ENCODE measurements at places on chromosomes 4 and X. TPM values are rescaled to one million over a fixed set of nuclear protein-coding genes. Genes with fewer than 3 reads are reported as not detected.

GRCh38 chr4:82561786-82562563 is at the start of gene TMEM150C:
TSS of gene TMEM150C (minus strand) at chr4:82561988. CDS start at chr4:82504657, 57,331 bp downstream.
- peak; percentile 81 for DNase-seq

DNA sequence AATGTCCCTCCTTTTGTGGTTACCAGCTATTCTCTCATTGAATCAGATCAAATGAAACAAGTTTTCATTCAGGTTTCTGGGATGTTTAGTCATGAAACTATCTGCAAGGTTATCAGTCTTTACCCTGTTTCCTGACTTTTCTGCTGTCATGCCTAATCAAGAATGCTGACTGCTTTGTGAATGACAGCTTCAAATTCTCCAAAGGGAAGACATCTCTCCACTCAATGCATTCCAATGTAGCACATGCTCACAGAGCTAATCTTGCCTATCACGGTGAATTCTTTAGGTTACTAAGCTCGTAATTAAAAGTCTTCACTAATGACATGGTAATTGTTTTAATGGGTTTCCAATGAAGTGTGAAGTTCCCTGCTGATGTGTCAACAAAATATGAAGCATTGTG is 1068.5 kb downstream of the PCDH7 start:
- no peak for DNase-seq

GRCh38 chrX:154014429-154015380 is 5.0 kb downstream of the IRAK1 start:
- peak; percentile 74 for DNase-seq

DNA sequence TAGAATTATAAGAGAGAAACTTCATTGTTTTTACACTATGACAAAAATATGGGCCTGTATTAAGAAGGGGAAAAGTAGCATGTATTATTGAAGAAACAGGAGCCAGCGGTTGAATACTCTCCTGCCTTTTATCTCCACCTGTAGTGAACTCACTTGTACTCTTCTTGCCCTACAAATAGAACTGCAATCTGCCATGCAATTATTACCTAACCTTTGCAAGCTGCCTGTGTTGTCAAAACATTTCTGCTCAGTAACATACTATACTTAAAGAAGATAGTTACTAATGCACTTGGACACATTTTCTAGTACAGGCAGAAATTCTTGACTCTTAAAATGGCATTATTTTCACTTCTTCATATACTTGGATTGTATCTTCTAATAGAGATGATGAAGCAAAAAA is 818.4 kb upstream of the GRID2 start:
- DNase-seq: no peak

Gene AR
- 4.7 TPM for total RNA-seq

Data from osteoblast (primary cell).